ENCODE measurements at places on chromosomes 16 and 17.

DNA sequence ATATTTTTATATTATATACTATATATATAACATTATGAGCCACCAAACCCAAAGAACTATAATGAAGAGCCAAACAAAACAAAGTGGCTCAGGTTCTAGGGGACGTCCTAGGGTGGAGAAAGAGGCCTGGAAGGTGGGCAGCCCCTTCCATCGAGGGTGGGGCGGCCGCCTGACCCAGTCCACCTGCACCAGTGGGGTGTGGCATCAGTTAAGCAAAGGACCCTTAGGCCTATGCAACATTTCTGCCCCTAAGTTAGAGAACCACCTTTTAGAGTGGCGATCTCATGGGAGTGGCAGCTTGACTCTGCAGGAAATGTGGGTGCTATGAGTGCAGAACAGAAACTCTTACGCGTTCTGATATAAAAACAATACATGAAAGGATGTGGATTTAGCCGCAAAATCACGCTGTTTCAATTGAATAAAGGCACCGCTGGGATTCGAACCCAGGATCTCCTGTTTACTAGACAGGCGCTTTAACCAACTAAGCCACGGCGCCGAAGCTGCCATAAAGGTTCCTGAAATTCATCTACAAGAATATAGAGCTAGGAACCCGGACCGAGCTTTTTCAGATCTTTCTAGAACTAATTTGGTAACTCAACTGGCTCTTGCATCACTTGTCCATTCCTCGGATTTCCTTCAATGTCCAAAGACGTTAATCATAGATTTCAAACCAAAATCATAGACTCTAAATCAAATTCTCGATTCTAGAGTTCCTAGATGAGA is 15.6 kb upstream of the AURKB start:
- DNase-seq = no peak

- DNase-seq = no peak
Observed at GRCh38 chr16:1309888-1310831, 724 bp downstream of the UBE2I start.

- DNase-seq = no peak
Observed at GRCh38 chr17:59695945-59696681, 11.1 kb downstream of the PTRH2 start.

DNA sequence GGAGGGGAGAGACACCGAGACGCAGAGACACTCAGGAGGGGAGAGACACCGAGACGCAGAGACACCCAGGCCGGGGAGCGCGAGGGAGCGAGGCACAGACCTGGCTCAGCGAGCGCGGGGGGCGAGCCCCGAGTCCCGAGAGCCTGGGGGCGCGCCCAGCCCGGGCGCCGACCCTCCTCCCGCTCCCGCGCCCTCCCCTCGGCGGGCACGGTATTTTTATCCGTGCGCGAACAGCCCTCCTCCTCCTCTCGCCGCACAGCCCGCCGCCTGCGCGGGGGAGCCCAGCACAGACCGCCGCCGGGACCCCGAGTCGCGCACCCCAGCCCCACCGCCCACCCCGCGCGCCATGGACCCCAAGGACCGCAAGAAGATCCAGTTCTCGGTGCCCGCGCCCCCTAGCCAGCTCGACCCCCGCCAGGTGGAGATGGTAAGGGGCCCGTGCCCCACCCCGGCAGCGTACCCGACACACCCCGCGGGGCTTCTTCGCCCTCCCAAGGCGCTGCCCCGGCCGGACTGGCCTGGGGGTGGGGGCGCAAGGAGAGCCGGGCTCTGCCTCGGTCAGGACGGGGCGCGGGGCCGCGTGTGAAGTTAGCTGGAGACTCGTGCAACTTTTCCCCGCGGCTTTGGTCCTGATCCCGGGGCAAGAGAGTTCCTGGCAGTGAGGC is 427 bp downstream of the PPP1R1B start:
- DNase-seq = no peak

- DNase-seq = no peak
Observed at GRCh38 chr17:70622368-70623260, 453.3 kb downstream of the KCNJ2 start.

DNA sequence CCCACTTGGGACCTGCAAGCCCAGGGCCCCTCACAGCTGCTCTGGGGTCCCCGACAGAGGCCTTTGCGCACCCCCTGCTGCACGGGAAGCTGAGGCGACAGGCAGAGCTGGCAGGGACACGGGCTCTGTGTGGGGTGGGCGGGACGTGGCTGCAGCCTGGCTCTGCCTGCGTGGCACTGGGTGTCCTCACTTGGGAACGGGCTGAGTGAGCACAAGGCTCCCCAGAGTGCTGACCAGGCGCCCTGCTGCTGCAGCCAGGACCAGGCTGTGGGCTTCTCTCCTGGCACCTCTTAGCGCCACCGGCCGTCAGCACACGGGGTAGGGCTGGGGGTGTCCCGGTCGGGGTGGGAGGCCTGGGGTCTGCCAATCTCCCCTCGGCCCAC is 6.6 kb downstream of the C1QTNF8 start:
- no peak for DNase-seq

- DNase-seq = no peak
Observed at GRCh38 chr16:62077998-62078397, 41.8 kb upstream of the CDH8 start.

GRCh38 chr17:15245054-15245453 is 20.1 kb downstream of the PMP22 start:
- no peak for DNase-seq

DNA sequence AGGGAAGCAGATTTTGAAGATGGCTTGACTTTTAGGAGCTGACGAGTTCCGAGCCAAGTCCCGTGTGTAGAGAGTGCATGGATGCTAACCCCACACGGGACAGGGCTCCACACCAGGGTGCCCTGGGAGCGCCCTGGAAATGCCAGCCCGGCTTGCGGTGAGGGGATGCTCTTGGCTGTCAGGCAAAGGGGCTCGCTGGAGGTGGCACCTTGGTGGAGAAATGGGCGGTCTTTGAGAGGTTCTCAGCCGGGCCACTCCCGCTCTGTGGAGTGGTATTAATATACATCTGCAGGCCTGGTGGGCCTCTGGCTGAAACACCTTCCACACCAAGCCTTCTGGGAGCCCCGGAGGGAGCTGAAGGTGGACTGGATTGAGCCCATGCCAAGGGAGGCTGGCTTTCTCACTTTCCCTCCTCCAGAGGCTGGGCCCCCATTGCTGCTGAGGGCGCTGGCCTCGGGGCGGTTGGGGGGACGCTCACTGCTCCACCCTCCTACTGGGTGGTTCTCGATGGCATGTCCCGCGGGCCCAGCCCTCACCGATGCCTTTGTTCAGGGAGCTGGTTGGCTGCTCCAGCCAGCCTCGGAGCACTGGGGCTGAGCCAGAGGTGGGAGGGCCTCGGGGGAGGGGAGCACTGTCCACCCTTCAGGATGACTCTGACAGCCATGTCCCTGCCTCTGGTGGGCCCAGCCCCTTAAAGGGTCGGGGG is 210.3 kb downstream of the NTN1 start:
- no peak for DNase-seq
